B cell (primary cell): ENCODE measurements at places on chromosomes 1 and 21.

DNA sequence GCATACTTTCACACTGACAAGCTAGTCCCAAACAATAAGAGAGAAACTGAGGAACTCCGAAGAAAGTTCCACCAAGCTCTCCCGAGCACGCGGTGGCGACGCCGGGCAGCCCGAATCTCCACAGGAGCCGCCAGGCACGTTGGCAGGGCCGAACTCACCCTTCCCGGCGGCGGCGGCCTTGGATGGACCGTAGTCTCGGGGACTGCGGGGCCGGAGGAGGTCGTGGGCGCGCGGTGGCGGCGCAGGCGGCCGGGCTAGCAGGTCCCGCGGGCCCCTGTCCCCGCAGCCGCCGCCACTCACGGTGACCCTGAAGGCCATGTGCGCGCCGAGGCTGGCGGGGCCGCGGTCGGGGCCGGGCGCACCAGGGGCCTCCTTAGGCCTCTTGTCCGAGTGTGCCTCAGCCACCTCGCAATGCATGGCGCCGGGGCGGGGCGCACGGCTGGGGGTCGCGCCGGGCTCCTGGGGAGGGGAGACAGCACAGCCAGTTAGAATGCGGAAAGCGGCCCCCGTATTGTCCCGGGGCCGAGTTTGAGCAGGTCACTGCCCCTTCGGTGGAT is 1.2 kb downstream of the GLIS1 start:
- peak; percentile 23 for DNase-seq

- no peak for DNase-seq
These were observed 15.9 kb downstream of the CLDN8 start for GRCh38 chr21:30200000-30200399.

DNA sequence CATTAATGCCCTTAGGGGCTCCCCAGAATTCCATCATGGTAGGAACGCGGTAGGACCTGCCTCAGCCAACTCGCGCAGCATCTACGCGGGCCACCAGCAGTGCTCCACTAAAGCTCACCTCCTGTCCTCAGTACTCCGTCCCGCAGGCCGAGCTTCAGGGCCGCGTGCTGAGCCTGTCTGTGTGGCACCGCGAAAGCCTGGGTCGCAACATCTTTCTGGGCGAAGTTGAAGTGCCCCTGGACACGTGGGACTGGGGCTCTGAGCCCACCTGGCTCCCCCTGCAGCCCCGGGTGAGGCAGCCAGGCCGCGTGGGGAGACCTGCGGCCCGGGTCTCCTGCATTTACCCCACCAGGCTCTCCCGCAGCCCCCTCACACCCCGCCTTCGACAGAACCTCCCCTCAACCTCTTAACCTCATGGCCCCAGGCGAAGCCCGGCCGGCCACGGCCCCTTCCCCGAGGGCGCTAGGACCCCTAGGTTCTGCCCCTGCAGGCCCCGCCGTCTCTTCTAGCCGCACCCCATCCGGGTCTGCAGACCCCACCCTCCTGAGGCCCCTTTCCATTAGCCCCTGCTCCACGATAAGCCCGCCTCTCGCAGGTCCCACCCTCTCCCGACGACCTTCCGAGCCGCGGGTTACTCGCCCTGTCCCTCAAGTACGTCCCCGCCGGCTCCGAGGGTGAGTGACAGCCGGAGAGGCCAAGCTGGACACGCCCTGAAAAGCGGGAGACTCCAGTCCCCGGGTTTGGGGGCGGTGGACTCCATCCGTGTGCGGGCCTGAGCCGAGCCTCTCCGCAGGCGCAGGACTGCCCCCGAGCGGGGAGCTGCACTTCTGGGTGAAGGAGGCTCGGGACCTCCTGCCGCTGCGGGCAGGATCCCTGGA is 9.1 kb downstream of the SYTL1 start:
- no peak for DNase-seq

GRCh38 chr1:54883349-54884102 is 3.5 kb downstream of the DHCR24 start:
- no peak for DNase-seq
